Stimulated activated CD4-positive, alpha-beta T cell treated with anti-CD3 and anti-CD28 coated beads, Interleukin-2, amount 100 ng/mL, for 48 hours (primary cell): ENCODE measurements at places on chromosomes 16 and 17.

GRCh38 chr17:76039121-76039520 lies 12.0 kb upstream of the EVPL start:
- DNase-seq = no peak

DNA sequence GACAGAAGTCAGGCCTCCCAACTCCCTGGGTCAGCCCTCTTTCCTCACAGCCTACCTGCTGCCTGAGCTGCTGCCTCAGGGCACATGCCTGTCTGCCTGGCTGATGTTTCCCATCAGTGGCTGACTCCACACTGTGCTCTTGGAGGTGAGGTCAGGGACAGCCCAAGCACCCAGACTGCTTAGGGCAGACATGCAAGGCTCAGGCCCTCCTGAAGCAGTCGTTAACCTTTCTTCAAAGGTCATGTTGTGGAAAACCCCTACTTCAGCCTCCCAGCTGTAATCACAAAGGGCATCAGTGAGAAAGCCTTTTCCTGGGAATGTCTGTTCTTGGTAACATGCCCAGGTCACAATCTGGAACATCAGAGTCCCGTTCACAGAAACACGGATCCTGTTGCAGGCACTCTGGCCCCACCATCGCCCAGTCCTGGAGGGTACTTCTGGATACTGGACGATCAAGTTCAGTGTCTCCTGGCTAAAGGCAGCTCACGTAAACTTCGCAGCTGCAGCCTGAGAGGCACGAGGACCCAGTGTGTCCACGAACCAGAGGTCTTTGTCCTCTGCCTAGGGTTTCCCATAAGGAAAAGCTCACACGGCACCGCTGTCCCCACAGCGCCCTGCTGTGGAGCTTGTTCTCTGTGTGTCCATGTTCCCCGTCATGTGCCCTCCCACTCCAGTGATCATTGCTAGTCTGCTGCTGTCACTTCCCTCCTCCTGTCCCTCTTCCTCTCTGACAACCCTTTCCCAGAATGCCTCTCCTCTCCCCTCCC lies 54.9 kb downstream of the GNAO1 start:
- DNase-seq = no peak

- DNase-seq = peak; percentile 52
Measured at GRCh38 chr17:31321481-31321880, at the start of gene EVI2A. Gene EVI2A, minus strand, starts transcription at chr17:31321622. Its CDS starts 2,609 bp downstream, at chr17:31319013.

DNA sequence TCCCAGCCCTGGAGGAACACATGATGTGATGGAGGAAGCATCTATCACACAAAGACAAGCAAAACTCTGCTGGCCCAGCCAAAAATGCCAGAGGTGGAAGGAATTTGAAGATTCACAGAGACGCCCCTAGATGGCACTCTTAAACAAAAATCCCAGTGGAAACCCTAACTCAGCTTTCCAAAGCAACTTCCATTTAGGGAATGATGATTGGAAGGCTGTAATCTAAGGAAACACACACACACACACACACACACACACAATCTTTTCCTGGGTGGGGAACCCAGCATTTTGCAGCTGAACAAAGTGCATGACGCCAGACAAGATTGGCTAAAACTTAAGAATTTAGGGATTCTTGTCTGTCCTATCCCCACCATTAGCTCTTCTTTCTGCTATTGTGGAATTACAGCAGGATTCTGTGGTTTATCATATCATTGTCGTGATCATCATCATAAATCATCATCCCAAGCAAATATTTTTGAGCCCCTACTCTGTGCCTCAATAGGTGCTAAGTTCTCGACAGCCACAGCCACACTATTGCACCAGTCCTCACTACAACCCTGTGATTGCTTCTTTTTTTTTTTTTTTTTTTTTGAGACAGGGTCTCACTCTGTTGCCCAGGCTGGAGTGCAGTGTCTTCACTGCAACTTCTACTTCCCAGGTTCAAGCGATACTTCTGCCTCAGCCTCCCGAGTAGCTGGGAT lies 1.6 kb upstream of the LDAF1 start:
- DNase-seq = no peak

DNA sequence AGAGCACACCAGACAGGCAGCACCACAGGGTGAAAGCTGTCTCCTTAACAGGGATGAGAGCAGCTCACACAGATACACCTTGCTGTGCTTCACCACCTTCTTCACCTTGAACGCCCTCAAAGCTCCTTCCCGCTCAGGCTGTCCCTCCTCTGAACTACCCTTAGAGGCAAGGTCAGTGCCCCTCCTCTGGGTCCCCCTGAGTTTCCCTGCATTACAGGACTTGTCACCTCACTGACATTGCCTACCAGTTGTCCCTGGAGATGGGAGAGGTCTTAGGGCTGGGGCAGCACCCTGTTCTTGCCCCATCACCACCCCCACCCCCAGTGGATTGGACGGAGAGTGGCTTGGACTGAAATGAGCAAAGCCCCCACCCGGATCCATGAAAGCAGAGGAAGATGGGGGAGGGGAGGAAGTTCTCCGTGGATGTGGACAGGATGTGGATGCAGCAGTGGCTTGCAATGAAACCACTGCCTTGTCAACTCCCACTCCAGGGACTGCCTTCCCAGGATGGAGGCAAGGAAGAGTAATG lies 73.2 kb upstream of the CDH5 start:
- DNase-seq = no peak

DNA sequence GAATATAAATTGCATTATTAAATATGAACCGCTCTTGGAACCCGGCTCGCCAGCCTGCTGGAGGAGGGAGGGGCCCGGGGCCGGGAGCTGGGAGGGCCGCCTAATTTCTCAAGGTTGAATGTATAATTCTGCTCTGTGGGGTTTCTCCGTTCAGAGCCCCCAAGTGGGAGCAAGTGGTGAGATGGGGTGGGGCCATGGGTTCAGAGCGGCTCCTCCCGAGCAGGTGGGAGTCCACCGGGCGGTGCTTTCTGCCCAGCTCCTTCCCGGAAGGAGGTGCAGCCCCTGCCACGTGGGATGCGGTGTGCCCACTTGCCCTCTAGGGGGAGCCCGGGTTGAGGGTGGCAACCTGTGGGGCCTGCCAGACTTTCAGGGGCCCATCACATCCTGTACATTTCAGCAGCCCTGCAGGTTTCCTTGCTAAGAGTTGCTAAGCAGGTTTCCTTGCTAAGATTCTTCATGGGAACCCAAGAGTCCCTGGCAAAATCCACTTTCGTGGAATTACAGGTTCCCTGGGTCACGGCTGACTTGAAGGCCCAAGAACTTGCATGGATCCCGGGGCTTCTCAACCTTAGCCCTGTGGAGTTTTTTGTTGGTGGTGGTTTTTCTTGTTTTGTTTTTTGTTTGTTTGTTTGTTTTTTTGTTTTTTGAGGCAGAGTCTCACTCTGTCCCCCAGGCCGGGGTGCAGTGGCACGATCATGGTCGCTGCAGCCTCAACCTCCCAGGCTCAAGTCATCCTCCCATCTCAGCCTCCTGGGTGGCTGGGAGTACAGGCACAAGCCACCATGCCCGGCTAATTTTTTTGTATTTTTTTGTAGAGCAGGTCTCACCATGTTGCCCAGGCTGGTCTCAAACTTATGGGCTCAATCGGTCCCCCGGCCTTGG lies 196.7 kb upstream of the GSE1 start:
- peak; percentile 73 for DNase-seq

DNA sequence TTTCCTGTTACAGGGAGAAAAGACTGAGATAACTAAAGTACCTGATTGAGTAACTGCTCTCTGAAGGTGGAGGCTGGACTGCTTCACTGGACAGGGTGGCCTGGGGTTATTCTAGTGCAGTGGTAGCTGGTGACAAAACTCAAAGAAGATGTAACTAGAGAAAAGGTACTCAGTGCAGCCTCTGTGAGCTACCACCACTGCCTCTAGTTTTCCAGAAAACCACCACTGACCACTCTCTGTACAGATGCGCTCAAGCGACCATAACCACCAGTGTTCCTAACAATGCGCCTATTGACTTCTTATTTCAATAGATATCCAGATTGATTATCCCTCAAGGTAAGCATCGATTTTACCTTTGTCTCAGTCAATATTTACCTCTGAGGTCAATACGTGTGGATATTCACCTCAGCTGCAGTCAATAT lies 492.2 kb downstream of the WWOX start:
- no peak for DNase-seq

GRCh38 chr17:40922239-40922638 lies 15.2 kb downstream of the KRT23 start:
- DNase-seq = no peak

DNA sequence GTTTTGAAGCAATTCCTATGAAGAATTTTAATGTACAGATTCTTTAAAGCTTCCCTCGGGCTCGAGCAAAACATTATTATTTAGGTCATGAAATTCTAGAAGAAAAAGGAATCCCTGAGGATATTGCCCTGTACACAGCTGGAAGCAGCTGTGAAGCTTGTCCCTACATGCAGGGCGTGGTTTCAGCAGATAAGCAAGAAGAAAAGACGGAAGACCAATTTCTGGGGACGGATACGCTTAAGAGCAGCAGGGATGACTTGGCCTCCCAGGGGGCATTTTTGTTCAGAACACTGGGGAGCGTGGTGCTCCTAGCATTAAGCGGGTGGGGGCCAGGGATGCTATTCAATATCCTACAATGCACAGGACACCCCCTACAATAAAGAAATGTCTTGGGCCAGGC lies 34.3 kb downstream of the LITAF start:
- DNase-seq = no peak

DNA sequence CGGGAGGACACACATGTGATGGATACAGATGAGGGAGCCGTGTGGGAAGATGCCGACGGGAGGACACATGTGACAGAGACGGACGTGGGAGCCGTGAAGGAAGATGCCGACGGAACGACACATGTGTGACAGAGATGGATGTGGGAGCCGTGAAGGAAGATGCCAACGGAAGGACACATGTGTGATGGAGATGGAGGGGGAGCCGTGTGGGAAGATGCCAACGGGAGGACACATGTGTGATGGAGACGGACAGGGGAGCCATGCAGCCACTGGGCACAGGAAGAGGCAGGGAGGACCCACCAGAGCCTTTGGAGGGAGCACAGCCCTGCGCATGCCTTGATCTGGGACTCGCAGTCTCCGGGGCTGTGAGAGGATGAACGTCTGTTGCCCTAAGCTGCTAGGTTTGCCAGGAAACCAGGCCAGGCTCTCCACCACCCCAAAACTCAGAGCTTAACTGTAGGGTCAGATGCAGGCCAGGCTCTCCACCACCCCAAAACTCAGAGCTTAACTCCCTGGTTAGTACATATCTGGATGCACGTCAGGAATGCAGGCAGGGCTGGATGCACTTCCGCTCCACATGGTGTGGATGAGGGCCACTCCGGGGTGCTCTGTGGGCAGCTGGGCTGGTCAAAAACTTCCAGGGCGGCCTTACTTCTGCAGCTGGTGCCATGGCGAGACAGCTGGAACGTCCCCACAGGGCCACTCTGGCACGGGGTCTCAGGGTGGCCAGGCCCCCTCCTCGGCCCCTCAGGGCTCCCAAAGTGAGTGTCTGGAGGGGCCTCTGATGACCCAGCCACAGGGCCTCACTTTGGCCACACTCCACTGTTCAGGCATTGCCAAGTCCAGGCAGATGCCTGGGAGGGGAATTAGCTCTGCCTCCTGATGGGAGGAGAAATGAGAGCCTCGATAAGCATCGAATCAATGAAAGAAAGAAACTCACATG lies 47.7 kb upstream of the ZNF469 start:
- DNase-seq = no peak

GRCh38 chr17:50589095-50589705 lies 28.7 kb downstream of the CACNA1G start:
- no peak for DNase-seq

- no peak for DNase-seq
Measured at GRCh38 chr16:2189252-2189893, 7.0 kb downstream of the CASKIN1 start.

DNA sequence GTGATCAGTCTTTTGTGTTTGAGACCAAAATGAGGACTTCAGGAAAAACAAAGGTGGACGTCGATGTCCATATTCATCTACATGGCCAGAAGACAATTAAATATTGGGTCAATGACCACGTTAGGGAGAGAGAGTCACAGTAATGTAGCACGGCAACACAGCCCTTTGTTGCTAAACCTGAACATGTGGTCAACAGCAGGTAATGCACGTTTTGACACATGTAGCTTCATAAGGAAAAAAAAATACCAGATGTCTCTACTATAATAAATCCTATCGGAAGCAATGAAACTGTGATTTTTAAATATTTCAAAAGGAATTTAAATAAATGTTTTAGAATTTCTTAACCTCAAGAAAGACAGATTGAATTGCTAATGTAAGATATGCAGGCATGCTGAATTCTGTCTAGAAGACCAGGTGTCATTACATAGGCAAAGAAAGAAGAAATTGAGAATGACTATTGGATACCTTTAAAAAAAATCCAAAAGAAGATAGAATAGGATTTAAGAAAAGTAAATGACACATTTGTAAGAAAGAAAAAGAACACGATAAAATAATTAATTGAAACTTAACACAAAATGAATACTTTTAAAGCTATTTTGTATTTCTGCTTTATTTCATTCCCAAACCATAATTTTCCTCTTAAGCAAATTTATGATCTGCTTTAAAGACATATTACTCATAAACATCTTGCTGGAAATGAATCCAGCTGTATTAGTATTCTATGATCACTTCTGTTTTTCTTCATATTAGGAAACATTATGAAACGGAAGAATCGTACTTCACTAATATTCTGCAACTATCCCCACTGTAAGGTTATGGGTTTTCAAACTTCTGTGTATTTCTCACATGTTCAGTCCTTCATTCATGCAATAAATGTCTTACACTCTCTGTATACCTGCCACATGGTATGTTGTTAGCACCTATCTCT lies 30.1 kb downstream of the ABCA8 start:
- no peak for DNase-seq

DNA sequence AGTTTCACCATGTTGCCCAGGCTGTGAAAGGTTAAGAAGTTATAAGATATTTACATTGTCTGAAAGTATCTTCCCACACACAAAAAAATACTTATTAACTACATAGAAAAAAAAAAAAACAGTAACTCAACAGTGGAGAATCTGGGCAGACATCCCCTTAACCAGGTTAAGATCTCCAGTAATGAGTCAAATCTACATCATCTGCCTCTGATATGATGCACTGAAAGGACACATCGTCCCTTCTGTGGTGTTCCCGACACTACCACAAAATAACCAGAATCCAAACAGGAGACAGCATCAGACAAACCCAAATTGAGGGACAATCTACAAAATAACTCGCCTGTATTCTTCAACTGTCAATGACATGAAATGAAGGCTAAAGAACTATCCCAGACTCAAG lies 40.0 kb downstream of the CMTM4 start:
- DNase-seq = no peak

DNA sequence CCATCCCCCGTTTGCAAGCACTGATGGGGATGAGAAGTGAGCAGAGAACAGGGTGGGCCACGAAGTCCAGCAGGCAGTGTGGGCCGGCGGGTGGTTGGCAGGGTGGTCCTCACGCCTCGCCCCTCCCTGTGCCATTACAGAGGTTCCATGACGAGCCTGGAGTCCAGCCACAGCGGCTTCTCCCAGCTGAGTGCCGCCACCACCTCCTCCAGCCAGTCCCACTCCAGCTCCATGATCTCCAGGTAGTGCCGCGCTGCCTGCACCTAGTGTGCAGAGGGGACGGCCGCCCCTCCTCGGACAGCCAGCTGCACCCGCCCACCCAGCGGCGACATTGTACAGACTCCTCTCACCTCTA lies 73.0 kb downstream of the SEC14L1 start:
- DNase-seq = no peak

- no peak for DNase-seq
Measured at GRCh38 chr16:13229039-13229438, 327.6 kb downstream of the SHISA9 start.
